ENCODE measurements at places on chromosomes 3 and 15.

GRCh38 chr3:14573706-14574105, 33.6 kb upstream of the GRIP2 start:
- no peak for DNase-seq

DNA sequence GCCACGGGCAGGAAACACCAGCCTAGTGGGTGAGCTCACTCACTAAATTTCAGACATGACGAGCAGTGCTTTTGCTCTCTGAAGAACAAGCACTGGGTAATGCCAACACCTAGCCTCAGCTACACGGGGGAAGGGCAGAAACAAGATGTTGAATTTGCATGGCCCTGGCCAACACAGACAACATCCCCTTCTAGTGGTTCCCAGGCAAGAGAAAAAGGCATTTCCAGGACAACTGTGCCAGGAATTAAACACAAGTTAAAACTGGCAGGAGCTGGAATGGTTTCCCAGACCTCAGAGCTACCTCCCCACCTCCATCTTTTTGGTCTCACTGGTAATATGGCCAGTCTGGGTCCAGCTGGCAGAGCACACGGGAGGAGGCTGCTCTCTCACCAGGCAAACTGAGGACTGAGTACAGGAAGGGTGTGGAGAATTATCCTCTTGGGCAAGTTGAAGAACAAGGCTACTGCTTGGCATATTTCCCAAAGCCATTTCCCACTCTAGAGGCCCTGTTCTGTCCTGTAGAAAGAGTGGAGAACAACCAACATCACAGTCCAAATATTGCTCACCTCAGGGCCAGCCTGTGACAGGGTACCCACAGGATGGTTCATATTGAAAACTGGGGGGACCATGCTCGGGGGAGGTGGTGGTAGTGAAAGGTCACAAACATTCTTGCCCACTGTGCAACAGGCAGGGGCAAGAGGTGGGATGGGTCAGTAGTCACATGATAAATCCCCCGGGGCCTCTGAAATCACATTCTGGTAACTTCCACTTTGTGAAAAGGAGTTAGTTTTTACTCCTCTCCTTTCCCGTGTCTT, 26.5 kb downstream of the TSPAN3 start:
- DNase-seq = no peak

DNA sequence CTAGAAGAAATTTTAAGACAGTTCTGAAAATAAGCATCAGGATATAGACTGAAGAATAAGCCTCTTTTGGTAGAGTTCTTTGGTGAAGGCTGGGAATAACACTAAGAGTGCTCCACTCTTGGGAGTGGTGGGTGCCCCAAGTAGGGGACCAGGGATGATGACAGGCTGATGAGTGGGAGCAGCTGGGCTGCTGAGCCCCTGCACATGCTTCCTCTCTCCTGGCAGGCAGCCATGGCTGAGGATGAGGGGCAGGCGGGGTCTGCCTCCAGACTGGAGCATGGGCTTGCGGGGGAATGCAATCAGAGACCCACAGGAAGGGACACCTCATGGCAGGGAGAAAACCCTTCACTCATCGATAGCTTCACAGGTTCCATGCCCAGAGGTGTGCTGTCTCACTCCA, 72.6 kb upstream of the RORA start:
- DNase-seq = no peak

DNA sequence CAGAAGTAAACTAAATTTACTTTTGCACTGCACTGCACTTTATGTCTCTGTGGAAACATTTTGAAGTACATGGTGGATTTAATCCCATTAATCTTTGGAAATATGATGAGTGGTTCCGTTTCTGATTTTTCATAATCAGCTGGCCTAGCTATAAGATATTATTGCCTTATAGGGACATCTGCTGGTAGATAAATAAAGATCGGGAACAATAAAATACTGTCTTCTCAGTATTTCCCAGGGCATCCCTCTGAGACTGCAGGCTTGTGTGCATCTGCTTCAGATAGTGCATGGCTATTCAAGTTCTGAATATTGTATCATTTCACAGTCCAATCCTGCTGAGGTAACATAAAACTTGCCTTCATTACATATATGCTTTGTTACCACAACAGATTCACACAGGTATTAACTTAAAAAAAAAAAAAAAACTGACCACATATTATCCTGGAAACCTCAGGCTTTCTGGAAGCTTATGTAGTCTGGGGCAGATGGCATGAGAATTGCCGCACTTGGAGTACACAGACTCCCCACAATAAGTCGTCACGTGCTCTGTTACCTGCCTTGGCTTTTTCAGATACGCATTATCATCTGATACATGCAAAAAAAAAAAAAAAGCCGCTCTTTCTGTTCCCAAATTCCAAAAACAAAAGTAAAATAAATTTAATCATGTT, 330.8 kb upstream of the AGTR1 start:
- DNase-seq = no peak

DNA sequence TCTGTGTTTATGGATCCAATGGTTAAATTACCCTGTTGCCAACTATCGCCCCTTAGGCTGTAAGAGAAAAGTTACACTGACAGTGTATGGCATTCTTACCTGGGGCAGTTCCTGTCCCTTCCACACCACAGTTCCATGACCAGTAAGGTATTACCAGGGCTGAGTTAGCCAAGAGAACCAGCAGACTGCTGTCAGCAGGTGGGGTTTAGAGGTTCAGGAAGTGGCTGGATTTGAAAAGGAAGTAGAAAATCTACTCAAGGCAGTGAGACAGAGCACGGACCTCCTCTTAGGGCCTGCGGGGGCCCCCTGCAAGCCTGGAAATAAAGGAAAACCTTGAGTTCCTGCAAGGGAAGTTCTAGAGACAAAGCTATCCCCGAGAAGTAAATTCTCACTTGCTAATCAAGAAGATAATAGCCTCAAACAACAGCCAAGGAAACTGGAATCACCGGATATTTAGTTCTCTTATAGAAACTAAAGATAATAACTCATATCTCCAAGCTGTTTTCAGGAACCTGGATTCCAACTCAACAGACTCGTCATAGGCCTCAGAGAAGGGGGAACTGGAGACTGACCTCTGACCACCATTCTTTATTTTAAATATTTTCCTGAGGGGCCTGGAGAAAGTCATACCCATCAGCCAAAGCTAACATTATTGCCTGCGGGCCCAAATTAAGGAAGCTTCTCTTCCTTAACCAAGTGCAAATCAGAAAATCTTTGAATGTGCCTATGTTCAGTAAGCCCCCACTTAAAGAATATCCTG, 161.7 kb downstream of the ANXA2 start:
- DNase-seq = no peak

- DNase-seq = no peak
These were observed 24.8 kb upstream of the RHO start for GRCh38 chr3:129503471-129504291.

DNA sequence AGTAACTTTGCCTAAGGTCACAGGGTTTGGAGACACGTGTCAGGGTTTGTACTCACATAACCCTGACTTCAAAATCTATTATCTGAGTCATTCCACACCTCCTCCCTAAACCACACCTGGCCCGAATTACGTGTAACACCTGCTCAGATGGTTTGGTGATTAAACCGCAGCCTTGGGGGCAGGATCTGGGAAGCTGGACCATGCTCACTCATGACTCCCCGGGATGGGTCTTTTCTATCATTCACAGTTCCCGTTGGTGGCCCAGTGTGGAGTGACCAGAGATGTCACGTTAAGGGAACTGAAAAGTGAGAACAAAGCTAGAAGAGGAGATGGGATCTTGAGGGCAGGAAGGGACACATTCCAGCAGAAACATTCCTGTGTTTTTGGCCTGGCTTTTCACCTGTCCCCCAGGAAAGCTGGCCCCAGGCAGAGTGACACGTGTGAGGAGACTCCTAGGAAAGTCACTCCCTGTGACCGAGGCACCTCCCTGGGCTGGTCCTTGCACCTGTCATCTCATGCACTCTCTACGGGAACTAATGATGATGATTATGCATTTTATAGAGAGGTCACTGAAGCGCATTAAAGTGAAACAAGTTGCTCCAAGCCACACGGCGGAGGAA, 75.4 kb upstream of the POMGNT2 start:
- DNase-seq = no peak

- peak; percentile 28 for DNase-seq
These were observed 140.6 kb downstream of the RBPMS2 start for GRCh38 chr15:64634576-64635498.

DNA sequence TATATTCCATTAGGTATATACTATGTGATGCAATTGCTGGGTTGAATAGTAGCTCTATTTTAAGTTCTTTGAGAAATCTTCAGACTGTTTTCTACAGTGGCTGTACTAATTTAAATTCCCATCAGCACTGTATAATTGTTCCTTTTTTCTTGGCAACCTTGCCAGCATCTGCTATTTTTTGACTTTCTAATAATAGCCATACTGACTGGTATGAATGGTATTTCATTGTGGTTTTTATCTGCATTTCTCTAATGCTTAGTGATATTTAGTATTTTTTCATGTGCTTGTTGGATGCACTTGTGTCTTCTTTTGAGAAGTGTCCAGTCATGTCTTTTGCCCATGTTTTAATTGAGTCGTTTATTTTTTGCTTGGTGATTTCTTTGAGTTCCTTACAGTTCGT, 145.1 kb upstream of the PLSCR5 start:
- no peak for DNase-seq

- no peak for DNase-seq
These were observed 45.0 kb downstream of the ZNF860 start for GRCh38 chr3:32026593-32026992.

DNA sequence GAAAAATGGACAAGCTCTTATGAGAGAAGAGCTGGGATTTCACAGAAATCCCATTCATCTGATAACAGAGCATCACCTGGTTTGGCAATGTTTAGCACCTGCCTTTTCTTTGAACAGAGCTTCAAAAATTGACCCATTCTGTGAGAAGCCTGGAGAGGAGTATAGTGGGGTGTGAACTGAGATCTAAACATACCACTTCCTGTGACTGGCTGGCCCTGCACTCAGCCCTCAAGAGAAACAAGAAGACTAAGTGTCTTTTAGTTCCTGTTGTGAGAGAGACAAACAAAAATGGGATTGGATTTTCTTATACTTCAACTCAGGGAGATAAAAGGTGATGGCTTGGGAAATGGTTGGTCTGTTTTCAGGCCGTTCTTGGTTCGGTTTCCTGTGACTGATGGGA, 1060.2 kb downstream of the ROBO1 start:
- DNase-seq = no peak

DNA sequence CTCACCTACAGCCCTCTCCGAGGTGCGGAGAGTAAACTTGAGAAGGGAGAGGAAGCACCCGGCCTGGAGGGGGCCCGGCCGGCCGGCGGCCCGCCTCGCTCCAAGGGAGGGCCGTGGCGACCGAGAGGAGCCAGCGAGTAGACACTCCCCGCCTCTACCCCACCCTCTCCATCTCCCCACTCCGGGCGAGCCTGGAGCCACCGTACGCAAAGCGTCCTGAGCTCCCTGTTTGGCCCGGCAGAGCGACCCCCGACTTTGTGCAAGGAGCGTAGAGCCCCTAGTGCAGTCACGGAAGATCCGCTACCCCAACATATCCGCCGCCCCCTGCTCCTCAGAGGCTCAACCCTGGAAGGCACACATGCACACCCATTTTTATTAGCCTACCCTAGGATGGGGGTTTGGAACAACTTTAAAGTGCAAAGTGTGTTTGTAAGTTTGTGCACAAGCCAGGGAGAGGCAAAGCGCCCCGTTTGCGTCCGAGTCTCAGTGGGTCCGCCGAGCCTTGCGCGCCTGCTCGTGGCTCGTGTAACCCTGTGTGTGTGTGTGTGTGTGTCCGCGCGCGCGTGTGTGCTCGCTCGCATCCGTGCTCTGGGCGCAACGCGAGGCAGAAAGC, 508 bp upstream of the SMAD6 start:
- DNase-seq = peak; percentile 75

GRCh38 chr15:37764733-37765191, 169.7 kb upstream of the TMCO5A start:
- DNase-seq = peak; percentile 12
